CD4-positive, alpha-beta T cell treated with Interleukin-15 for 4 hours (primary cell): ENCODE measurements at places on chromosomes 13 and 19.
A peak's percentile ranks its signal among the peaks of the same experiment; 100 is the strongest.

GRCh38 chr19:4795400-4795799, 3.9 kb downstream of the FEM1A start:
- DNase-seq = no peak

- DNase-seq = no peak
These were observed 61.8 kb downstream of the ZNF136 start for GRCh38 chr19:12224676-12225075.

- no peak for DNase-seq
These were observed 616 bp upstream of the PCDH17 start for GRCh38 chr13:57630661-57631595.

DNA sequence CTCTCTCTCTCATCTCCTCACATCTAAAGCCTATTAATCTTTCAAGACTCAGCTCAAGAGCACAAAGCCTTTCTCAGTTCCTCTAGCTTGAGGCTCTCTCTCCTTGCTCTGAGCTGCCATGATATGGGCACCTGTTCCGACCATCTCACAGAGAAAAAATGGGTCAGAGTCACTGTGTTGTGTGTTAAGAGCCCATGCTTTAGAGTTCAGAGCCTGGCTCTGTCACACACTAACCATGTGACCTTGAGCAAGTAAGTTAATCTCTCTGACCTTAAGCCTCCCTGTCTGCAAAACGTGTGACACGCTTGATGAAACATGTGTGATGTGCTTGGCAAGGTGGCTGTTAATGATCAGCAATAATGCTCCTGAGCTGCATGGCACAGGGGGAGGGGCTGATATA, 245.2 kb downstream of the DLEU7 start:
- no peak for DNase-seq

DNA sequence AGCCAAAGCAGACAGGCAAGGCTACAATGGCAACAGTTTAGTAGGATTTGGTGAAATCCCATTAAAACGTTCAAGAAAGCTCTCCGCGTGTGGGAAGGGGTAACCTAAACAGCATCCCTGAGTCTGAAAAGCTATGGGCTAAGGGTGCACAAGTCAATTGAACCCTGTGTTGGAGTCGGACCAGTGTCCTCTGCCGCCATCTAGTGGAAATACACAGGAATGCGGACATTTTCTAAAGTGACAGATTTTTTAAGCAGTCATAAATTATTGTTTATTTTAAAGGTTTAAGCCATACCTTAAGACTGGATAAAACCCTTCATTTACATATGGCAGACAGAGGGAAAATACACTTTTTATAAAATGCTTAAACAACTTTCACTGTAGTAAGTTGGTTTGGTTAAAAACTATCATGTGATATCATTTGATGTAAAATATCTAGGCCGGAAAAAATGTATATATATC, 26.5 kb upstream of the LSM14A start:
- peak; percentile 67 for DNase-seq

- DNase-seq = no peak
These were observed 11.3 kb downstream of the PLEKHF1 start for GRCh38 chr19:29676586-29676985.

GRCh38 chr19:1882089-1882785, 3.1 kb downstream of the ABHD17A start:
- peak; percentile 85 for DNase-seq

DNA sequence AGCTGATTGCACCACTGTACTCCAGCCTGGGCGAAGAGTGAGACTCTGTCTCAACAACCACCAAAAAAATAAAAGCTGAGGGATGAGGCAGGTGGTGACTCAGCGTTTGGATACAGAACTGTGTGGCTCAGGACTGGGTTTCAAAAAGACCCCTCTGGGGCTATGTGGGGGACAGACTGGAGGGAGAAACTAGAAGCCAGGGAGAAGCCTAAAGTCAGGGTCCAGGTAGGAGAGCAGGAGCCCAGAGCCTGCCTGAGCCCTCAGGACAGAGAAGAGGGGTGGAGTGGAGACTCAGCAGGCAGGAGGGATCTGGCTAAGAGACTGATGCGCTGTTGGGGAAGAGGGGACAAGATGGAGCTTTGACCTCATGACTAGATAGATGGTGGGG, 1.8 kb upstream of the CD37 start:
- no peak for DNase-seq

GRCh38 chr13:111329641-111330040, 9.2 kb downstream of the TEX29 start:
- no peak for DNase-seq

- DNase-seq = no peak
These were observed 69.6 kb upstream of the RNF113B start for GRCh38 chr13:98246538-98247172.

- no peak for DNase-seq
These were observed 11.8 kb upstream of the SELENOW start for GRCh38 chr19:47766670-47767069.

GRCh38 chr19:6070720-6071485, 39.4 kb downstream of the RFX2 start:
- no peak for DNase-seq

- no peak for DNase-seq
These were observed 29.1 kb downstream of the CEBPG start for GRCh38 chr19:33402421-33403220.

GRCh38 chr13:35785576-35786303, 309.3 kb upstream of the MAB21L1 start:
- no peak for DNase-seq

DNA sequence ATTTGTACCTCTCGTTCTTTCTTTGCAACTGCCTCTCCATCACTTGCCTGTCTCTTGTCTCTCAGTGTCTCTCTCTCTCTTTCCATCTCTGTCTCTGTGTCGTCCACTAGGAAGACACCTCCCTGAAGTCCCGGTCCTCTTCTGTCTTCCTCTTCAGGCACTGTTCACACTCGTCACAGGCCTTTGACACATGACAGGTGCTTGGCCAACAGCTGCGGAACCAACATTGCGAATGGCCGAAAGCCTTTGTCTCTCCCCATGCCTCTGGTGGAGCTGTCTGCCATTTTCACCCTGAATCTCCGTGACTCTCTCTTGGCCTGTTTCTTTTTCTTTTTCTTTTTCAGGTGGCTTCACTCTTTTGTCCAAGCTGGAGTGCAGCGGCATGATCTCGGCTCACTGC, 2.8 kb downstream of the HIPK4 start:
- no peak for DNase-seq

DNA sequence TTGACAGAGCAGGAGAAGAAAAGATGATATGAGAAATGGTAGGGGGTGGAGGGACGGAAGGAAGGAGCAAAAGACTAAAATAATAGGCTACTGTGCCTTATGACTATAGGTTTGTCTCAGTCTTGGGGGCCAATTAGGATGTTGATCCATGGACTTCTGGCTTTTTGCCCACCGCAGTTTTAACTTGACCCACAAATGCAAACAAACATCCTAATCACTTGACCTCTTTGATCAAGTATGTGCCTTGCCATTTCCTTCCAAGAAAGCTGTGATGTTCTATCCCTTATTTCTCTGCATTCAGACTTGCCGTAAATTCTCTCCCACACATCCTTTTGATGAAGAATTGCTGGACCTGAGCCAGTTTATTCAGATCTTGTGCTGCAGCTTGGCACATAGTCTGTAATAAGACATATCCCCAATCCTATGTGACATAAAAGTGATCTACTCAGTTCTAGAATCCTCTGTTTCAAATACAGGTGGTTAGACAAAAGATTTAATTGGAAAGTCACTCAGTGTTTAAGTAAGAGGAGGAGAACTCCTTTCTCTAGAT, 62.8 kb downstream of the TPT1 start:
- no peak for DNase-seq

- DNase-seq = no peak
These were observed 109.6 kb downstream of the TEX26 start for GRCh38 chr13:31042049-31042448.

DNA sequence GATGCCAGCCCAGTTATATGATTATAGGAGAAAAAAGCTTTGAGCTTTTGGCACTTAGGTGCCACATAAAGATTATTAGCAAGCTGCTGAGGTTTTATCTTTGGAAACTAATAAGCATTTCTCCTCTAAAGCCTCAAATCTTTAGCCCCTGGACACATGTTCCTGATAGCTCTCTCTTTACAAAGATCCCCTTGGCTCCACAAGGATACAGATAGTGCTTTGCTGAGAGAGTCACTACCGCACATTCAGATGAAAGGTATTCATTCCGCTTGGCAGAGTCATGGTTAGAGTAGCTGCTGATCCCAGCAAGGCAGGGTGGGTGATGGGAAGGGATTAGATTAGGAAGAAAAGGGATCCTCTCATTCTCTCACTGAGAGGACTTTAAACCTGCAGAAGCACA, 28.2 kb upstream of the PSG7 start:
- DNase-seq = no peak

GRCh38 chr13:36345438-36346221, 564 bp downstream of the SPART start:
- DNase-seq = peak; percentile 36

GRCh38 chr19:13275016-13275722, 125.0 kb downstream of the IER2 start:
- DNase-seq = peak; percentile 13

- no peak for DNase-seq
These were observed 229.8 kb downstream of the KLF5 start for GRCh38 chr13:73288596-73288995.
